Stimulated activated CD8-positive, alpha-beta memory T cell treated with anti-CD3 and anti-CD28 coated beads, Interleukin-12 subunit alpha, Interleukin-12 subunit beta, amount 100 ng/mL, for 1 hour (primary cell): ENCODE measurements at places on chromosomes 6 and 20.

- no peak for DNase-seq
Observed at GRCh38 chr20:20903773-20904500, 191.5 kb upstream of the RALGAPA2 start.

DNA sequence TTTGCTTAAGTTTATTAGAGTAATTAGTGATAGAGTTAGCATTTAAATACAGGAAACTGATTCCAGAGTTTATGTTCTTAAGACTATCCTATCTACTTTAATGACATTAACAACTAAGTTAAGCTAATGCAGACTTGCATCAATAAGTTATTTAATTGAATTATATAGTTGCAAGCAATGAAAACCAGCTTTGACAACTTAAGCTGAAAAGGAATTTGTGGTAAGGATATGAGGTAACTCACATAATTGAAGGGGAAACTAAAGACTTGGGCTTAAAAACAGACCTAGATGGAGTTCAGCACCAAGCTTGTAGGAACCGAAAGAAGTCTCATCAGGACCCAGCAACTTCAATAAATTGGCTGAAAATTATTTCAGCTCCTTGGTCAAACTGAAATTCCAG is 222.3 kb downstream of the IBTK start:
- DNase-seq = no peak

GRCh38 chr6:38703949-38704590 is 1.1 kb upstream of the GLO1 start:
- no peak for DNase-seq

- DNase-seq = no peak
Observed at GRCh38 chr6:34386316-34387137, 5.9 kb downstream of the NUDT3 start.
